ENCODE measurements at places on chromosomes 1 and 21. TPM values are rescaled to one million over a fixed set of nuclear protein-coding genes. Genes with fewer than 3 reads are reported as not detected.

The PANK4 gene
- 20.3 TPM for total RNA-seq

- DNase-seq = peak; percentile 80
Measured at GRCh38 chr1:201593200-201593921, 54.4 kb downstream of the NAV1 start.

The LYPD8 gene
- total RNA-seq = 2.6 TPM

The RAP1GAP gene
- total RNA-seq = 23.5 TPM

GRCh38 chr1:109181085-109181806 is 32.5 kb upstream of the SARS1 start:
- peak; percentile 98 for DNase-seq

GRCh38 chr21:26842974-26843932 is 2.0 kb downstream of the ADAMTS1 start:
- peak; percentile 87 for DNase-seq

DNA sequence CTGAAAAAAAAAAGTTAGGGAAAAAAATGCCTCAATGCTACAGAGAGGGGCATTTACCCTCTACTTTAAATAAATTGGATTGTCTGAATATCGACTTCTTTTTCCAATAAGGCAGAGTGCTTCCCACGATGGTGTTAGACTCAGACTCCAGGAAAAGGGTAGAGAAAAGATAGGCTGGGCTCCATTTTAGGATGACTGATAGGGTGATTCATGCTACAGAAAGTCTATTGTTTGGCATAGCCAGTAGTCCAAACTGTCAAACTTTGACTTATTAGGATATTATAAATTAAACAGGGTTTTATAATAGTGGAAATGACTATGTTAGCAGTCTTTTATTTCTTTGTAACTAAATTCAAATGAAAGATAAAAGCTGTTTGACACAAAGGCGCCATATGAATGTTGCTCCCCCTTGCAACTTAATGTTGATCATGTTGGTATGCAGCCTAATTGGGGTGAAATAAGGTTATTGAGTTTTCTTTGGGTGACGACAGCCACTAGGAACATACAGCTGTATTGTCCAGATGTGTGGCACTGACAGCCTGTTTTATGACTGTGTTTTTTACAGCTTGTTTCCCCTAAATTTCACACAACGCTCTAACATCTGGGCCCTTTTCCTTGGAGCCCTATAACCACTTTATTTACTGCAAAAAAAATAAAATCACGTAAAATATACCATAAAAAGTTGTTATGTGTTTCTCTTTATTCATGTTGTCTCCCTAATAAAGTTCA is 69.3 kb downstream of the SPAG17 start:
- DNase-seq = no peak

The KRTAP10-4 gene
- total RNA-seq = not detected

GRCh38 chr1:28540651-28541050 is 12.2 kb upstream of the TRNAU1AP start:
- DNase-seq = no peak

DNA sequence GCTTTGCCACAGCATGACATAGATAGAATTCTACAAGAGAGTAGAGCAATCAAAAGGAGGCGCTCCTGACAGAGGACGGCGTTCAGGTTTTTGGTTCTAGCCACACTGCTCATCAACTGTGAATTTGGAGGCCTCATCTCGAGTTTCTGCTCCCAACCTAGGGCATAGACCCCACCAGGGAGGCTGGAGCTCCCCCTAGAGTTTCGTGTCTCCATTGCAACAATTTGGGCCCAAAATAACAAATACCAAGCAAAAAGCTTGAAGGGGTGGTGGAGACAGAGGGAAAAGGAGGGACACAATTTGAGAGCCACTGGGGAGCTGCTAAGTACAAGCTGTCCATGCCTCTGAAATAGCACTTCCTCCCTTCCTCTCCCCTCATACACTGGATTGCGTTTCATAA is 297.0 kb downstream of the GPATCH2 start:
- no peak for DNase-seq

- peak; percentile 28 for DNase-seq
Measured at GRCh38 chr1:43750083-43750482, 42.7 kb downstream of the ST3GAL3 start.

DNA sequence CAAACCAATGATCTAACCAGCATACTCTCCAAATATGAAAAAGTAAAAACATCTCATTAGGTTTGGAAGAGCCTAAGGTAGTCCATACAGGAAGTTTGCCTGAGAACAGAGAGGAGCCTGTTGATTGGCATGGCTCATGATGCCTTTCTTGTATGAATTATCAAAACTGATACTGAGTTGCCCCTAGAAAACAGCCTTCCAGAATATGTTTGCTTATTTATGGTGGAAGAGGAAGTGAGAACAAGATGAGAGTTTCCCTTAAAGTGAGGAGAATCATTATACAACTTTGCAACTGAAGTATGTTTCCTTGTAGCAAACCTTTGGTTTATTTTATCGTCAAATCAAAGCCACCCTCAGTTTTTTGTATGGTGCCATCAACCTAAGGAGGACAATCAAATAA is 23.8 kb upstream of the KIAA1614 start:
- no peak for DNase-seq

DNA sequence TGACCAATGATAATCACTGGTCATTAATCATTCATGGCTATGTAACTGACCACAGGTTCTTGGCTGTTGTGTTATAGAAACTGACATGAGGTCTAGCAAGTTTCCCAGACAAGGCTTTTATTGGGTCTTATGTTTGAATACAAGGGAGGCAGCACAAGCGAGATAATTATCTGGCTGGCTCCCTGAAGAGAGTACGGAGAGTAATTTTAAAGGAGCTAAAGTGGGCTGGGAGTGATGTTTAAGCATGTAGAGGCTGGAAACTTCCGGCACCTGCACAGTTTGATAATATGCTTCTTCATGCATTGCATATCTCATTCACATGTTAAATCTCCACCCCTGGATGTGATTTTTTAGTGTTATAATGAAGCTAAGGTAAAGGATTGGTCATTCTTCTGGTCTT is 116.2 kb upstream of the KCNK1 start:
- no peak for DNase-seq

GRCh38 chr1:165116732-165117131 is 239.8 kb downstream of the LMX1A start:
- DNase-seq = peak; percentile 67

DNA sequence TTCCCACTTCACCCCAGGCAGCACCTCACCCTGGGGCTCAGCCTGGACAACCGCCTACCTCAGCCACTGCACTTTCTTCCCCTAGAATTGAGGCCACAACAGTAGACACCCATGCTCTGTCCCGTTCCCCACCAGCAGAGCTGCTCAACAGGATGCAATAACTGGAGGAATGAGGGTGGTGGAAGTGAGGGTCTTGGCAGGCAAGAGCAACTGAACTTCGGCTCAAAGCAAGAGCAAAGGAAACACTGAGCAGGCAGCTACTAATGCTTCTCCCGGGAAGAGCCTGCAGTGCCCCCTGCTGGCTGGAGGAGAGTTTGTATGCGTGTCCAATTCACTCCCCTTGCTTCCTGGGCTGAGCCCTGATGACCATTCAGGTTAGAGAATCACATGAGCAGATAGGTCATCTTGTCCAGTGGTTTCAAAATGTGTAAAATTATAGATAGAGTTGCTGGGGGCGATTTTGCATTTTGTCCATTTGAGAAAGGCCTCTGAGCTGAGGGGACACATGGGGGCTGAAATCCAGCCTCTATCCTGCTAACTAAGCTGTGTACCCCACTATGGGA is 13.9 kb downstream of the NT5C1A start:
- DNase-seq = peak; percentile 57

DNA sequence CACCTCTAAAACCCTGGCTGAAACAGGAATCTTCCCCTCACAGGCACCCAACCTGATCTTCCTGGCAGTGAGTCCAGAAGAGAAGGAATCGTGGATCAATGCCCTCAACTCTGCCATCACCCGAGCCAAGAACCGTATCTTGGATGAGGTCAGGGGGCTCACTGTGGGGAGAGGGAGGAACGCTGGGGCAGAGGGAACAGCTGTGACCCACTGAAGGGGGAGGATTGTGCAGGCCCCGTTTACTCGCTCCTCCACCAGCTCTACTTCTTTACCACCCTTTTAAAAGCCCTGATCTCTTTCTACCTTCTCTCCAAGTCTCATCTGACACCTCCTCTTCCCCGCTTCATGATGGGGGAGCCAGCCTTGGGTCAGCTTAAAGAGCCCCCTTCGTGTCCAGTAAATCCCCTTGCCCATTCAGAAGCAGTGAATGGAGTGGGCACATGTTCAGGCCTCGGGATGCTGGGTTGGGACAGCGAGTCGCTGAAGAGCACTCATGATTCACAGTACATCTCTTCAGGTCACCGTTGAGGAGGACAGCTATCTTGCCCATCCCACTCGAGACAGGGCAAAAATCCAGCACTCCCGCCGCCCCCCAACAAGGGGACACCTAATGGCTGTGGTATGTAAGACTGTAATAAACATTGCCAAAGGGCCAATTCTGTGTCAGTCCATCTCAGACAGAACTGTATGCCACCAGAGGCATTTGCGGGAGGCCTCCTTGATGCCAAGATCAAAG is 7.3 kb downstream of the PLEKHO1 start:
- DNase-seq = no peak

The ERRFI1 gene
- total RNA-seq = 38.3 TPM

DNA sequence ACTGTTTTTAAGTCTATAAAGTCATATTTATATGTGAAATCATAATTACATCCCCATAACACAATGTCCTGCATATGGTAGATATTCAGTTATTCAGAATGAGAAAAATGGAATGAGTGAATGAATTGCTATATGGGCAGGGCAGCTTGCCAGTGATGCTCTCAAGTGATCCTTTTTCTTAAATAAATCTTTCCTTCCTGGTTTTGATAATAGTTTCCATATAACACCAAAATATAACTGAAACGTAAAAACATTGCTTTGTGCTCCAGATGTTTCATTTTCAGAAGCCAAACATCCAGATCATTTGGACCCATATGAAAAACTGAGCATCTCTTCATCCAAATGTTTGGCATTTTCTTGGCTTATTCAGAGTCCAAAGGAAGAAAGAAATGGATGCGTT is 30.2 kb upstream of the RGS8 start:
- DNase-seq = no peak

- peak; percentile 58 for DNase-seq
Measured at GRCh38 chr1:40162753-40163441, 1.7 kb downstream of the RLF start.

- no peak for DNase-seq
Measured at GRCh38 chr21:34639882-34640788, 25.2 kb upstream of the RCAN1 start.

DNA sequence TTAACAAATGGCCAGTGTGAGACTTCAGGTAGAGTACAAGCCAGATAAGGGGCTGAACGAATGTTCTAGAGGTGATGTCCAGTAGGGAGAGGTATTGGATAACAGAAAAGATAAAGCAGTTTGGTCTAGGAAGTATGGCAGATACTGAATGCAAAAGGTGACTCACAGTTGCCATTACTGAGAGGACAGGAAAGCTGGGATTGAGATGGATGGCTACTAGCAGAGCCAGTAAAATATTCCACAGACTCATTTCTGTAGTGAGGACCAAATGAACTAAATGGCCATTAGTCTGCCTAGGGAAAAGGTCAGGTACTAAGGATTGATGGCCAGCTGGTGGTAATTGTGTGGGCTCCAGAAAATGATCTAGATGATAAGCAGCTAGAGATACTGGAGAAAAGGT is 11.5 kb downstream of the MACO1 start:
- DNase-seq = peak; percentile 45

- no peak for DNase-seq
Measured at GRCh38 chr1:12554521-12555305, 63.3 kb downstream of the DHRS3 start.

The ITPKB gene
- 1.6 TPM for total RNA-seq

DNA sequence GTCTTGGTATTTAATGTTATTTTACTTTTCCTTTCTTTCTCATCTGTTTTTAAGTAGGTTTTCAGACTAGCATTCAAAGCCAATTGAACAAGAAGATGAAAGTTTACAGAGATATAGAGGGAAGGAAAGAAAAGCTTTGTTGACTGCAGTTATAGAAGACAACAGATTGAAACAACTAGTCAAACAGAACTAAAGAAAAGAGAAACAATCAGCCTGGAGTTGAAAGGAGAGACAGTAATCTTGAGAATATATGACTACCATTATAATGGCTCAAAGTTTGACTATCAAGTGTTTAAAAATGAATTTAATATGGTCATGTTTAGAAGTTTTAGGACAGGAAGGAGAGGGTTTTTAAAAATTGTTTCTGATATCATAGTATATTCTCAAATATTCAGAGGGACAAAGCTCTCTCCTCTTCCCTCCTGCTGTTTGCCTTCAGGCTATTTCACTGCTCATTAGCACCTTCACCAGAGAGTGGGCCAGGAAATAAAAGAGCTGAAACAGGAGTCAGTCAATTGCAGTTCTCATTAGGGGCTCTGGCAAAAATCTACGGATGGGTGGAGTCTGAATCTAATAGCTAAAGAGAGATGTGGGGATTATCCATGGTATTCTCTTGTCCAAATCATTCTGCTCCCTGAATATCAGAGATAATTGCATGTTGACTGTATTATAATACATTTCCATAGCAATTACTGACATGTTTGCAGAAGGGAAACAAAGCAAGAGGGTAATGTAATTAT is 577.8 kb downstream of the BRINP3 start:
- no peak for DNase-seq

- no peak for DNase-seq
Measured at GRCh38 chr1:31818206-31818605, 2.4 kb upstream of the SPOCD1 start.

The TACSTD2 gene
- total RNA-seq = 129 TPM

All from renal cortical epithelial cell (primary cell).